T-helper 1 cell (primary cell): ENCODE measurements at places on chromosomes 7 and 10.

DNA sequence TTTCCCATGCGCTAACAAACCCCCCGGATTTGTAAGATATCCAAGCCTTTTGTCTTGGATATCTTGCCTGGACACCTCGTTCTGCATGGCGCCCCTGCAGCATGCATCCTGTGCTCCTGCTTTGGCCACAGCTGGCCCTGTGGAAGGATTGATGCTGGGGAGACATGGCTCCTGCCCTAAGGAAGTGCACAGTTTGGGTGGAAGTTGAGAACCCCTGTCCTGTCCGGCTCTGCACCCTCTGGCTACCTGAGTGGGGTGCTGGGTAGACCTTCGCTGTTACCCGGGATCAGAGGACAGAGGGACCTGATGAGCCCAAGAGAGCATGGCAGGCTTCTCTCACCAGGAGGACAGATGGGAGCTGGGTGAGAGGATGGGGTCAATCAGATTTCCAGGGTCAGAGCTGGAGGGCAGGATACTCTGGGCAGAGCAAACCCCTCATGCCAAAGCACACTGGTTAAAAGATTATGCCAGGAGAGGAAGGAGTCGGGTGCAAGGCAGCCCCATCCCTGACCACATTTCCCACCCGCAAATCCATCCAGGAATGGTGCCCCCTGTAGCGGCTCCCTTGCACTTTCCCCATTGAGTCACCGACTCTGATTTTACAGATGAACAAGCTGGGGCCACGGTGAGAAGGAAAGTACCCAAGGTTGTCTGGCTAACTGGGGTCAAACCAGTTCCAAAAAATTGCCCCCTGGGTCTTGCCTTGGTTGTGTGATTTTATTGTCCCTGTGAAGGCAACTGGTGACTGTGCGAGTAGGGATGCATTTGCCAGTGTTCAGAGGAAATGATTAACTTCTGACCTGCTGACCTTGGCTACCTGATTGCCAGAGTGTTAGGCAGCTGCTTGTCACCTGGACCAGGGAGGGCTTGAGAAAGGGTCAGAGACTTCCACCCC lies 290.1 kb upstream of the ZMIZ1 start:
- DNase-seq: no peak

DNA sequence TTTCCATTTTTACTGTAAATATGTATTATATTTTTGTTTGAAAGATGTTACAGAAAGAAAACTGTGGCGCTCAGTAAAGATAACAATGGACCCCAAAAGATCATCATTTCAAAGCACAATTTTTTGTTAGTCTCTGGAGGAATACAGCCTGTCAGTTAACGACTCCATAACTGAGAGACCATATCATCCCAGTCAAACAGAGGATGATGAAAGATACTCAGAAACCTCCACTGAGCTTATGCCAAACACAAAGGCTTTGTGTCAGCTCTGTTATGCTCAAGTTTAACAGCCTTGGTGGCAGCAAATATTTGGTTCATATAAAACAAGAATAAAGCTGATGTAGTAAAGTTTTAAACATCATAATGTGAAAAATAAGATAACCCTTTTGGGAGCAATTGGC lies 345.1 kb downstream of the NXPH1 start:
- DNase-seq: no peak

- no peak for DNase-seq
These were observed 70.9 kb downstream of the GCC1 start for GRCh38 chr7:127514499-127514898.

- no peak for DNase-seq
These were observed 101.8 kb downstream of the CHN2 start for GRCh38 chr7:29296421-29296820.

GRCh38 chr7:96224685-96225084 lies 97.2 kb downstream of the SLC25A13 start:
- no peak for DNase-seq

- no peak for DNase-seq
These were observed 128.9 kb downstream of the MTPAP start for GRCh38 chr10:30219971-30220751.

DNA sequence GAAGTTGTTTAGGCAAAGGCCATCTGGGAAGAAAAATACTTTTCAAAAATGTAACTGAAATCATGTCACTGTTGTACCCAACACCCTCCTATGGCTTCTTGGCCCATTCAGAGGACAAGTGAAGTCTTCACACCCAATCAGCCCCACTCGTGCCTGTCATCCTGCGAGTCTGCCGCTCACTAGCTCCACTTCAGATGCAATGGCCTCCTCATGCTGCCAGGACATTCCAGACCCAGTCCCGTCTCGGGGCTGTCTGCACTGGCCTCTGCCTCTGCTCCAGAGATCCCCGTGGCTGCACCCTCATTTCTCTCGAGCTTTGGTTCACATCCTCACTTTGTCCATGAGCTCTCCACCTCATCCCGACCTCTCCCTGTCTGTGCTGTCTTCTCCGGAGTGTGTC lies 227.1 kb downstream of the KCNMA1 start:
- DNase-seq: no peak

- DNase-seq: no peak
These were observed 585.0 kb downstream of the AUTS2 start for GRCh38 chr7:70183278-70183677.

- no peak for DNase-seq
These were observed 642.6 kb downstream of the KCNMA1 start for GRCh38 chr10:76995023-76995422.

GRCh38 chr10:120039826-120040225 lies 147.3 kb downstream of the SEC23IP start:
- DNase-seq: no peak

DNA sequence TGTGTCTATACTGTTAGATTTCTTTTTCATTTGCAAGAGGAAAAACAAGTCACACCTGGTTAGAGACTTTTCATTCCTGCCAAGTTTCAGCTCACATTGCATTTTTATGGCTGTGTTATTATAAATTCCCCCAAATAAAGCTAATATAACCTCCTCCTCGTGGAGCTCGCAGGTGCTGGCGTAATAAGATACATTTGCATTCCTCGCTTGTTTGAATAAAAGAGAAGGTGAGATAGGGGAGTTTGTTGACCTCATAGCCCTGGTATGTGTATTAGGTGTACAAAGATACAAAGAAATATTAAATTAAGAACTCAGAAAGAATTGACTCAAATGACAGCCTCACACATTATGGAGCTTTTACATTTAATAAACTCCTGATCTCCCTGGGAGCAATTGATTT lies 257.7 kb upstream of the SP8 start:
- DNase-seq: no peak

DNA sequence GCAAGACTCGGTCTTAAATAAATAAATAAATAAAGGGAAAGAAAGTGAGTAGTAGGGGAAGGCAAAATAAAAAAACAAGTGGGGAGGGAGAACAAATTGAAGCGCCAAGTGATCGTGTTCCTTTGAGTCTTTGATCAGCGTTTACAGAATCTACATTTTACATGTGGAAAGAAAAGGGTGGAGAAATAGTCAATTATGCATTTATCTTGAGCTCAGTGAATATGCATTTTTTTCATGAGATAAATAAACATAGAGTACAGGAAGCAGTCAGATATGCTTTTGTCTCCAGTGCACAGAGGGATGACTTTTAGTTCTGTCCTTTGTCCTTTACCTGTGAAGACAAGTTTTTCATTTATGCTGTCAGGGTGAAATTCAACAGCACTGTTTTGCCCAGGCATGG lies 6.1 kb upstream of the GUSB start:
- no peak for DNase-seq

DNA sequence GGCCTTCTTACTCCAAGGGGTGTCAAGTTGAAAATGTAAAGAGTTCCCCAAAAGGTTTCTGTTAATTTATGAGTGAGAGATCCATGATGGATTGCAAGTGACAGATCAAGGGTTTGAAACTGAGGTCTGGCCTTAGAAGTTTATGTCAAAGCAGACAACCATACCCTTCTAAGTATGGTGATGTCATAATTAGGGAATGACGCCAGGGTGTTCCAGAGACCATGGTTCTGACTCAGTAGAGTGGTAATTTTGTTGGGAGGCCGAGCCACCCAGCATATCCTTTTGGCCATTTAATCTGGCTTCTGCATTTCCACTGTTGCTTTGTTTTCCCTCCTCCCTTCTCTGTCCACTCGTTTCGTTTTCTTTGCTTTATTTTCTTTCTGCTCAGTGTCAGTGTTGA lies 2.7 kb downstream of the TRUB1 start:
- no peak for DNase-seq

GRCh38 chr7:119684763-119685162 lies 588.2 kb upstream of the KCND2 start:
- DNase-seq: no peak

DNA sequence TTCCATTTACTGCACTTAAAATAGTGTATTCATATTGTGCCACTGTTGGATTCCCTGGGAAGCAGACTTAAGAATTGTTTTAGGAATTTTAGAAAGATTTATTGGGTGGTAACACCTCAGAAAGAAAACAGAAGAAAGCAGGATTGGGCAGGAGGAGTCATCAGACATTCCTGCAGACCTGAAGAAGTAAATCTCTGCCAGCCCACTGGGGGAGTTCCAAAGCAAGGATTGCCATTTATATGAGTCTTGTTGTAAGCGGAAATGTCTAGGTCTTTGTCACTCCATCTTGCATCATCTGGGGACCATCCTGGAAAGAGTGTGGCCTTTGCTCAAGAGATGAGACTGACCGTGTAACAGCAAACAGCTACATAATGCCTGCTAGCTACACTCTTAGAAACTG lies 947.6 kb upstream of the POT1 start:
- no peak for DNase-seq

GRCh38 chr7:30904561-30904960 lies 7.1 kb upstream of the AQP1 start:
- DNase-seq: no peak

DNA sequence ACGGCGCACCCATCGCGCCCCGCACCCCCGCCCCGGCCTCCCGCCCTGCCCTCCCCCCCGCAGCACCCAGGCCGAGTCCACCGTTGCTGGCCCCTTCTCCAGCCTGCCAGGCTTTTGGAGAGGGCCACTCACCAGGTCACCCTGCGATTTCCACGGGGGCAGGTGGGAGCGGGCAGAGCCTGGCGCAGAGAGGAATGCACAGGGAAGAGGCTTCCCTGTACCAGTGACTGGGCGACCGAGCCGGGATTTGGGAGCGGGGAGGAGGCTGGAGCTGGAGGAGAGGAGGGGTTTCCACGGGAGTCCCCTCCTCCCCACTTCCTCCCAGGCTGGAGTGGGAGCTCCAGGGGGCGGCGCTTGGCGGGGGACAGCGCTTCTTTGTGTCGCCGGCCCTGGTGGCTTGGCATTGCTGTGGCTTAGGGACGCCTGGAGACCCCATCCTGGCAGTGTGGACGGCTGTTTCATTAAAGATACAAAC lies 19.3 kb downstream of the TCAF1 start:
- DNase-seq: no peak
